ENCODE measurements at places on chromosomes 12 and 14.

DNA sequence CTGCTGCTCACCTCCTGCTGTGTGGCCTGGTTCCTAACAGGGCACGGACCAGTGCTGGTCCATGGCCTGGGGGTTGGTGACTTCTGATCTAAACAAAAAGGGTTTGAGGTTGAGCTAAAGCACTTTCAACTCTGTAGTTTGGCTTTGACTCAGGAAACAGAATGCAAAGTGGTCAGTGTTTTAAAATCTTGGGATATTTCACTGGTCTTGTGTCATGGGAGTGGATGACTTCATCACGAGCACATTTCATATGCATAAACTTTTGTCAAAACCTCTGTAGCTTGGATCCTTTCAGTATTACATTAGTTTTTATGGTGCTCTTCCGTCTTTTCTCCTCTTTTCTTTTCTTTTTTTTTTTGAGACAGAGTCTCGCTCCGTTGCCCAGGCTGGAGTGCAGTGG lies 25.6 kb downstream of the FAM161B start:
- DNase-seq, result no peak

GRCh38 chr14:56650979-56651378 lies 71.4 kb downstream of the TMEM260 start:
- DNase-seq, result no peak

DNA sequence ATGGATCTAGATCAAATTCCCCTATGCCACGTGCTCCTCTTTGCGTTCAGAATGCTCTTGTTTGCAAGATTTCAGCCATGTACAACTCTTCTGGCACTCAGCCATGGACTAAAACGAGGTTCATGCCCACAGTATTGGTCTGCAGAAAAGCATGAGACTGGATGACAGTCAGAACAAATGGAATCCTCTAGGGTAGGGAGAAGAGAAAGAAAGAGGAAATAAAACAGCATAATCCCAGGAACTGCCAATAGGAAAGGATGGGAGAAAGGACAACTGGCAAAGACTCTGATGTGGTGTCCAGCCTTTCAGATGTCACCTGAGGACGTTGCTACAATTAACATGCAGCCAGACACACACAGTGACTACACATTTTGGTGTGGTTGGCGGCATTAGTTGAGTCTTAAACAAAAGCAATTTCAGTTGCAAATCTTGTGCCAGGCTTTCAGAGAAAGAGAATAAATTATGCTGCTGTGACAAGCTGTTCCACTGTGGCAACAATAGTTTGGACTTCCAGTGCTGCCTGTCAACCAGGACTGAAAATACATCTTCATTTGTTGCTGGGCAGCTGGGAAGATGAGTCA lies 338.0 kb downstream of the RGS6 start:
- no peak for DNase-seq

GRCh38 chr12:109573914-109574244 lies 285 bp downstream of the MVK start:
- DNase-seq, result no peak

GRCh38 chr14:101087614-101088394 lies 184.3 kb upstream of the RTL1 start:
- DNase-seq, result no peak

DNA sequence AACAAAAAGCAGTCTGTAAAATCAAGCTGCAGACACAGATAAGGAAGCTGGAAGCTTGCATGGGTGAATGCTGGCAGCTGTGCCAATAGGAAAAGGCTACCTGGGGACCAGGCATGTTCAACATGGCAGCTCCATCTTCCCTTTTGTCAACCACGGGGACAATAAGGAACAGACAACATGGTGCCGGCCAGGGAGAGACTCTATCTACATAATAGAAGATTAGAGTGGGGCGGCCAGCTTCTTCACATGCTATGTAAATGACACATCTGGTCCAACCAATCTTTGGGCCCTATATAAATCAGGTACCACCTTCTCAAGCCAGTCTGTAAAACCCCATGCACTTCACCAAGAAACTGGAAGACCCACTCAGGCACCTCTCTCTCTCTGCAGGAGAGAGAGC lies 157.6 kb downstream of the SUDS3 start:
- DNase-seq, result no peak

GRCh38 chr12:121590476-121591143 lies 9.8 kb upstream of the KDM2B start:
- peak; percentile 29 for DNase-seq

DNA sequence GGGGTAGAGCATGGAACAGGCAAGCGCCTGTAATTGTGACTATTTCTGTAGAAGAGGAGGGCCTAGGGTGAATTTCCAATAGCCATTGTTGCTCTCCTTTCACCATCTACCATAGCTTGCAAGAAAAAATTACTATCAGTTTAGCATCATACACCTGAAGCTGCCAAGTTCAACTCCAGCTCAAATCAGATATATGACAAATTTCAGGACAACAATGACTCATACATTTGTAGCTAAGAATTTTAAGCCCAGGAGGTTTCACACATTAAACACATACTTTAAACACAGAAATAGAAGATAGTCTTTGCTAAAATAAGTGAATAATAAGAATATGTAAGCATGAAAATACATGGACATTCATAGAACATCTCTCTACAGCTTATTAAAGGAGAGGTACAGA lies 17.6 kb upstream of the G2E3 start:
- DNase-seq, result no peak

- DNase-seq, result no peak
Measured at GRCh38 chr14:61526405-61527312, 168.7 kb upstream of the HIF1A start.

GRCh38 chr12:7638760-7639555 lies 26.8 kb downstream of the APOBEC1 start:
- peak; percentile 59 for DNase-seq

DNA sequence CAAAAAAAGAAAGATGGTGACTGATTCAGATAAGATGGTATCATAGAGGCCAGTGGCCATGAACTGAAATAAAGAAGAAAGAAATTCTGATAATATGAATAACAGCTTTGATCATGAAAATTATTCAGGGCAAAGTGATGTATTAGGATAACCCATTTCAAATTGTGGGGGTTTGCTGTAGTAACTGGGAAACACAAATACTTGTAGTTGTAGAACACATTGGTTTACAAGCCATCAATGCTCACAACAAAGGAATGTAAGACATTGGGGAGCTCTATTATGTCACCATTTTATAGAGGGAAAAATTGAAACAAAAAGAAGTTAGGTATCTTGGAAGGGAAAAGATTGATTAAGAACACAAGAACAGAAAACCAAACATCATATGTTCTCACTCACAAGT lies 140.4 kb upstream of the FRMD6 start:
- no peak for DNase-seq

Measured in activated T-helper 1 cell treated with anti-CD3 and anti-CD28 coated beads, Interleukin-2, amount 50 U/mL, for 16 hours (primary cell).